ENCODE measurements at places on chromosomes 6 and 20.

DNA sequence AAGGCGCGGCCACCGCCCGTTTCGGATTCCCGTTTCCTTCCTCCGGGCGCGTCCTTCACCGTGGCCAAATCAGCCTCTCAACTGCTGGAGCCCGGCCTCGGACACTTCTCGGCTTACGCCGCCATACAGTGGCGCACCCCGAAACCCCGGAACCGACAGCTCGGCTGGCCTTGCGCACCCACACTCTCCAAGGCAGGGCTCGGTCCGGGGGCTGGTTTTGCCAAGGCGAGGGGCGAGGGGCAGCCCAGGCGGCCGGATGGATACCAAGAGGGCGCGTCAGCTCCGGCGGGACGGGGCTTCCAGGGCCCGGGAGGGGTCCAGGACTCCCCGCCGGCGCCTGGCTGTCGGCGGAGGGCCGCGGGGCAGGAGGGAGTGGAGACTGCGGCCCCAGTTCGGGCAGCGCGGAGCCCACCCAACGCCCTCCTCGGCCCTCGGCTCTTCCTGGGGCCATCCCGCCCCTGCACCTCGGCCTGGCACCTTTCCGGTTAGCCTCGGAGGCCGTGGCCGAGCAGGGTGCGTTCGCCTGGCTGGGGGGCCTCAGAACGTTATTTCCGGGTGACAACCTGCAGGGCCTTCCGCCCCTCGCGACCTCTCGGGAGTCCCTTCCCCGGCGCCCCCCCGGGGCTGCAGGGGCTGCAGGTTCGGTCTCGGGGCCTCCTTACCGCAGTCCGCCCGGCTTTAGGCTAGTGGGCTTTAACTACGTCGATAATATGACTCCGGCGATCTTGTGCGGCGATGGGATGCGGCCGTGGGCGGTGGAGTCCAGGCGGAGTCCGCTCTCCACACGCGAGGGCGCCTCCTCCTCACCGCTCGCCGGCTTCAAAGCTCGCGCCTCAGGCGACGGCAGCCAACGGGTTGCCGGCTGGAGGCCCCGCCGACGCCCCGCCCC, 697 bp upstream of the CEP43 start:
- DNase-seq = peak; percentile 4

DNA sequence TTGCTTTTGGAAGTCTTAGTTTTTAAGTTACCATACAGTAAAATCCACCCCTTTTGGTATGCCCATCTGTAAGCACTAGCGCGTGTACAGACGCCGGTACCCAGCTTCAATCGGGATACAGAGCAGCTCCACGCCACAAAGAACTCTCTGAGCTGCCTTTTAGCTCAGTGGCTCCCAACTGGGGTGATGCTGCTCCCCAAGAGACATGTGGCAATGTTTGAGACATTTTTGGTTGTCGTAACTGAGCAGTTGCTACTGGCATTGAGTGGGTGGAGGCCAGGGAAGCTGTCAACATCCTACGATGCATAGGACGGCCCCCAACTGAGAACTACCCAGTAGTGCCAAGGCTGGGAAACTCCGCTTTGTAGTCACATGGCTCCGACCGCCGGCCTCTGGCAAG, 73.3 kb downstream of the BMP7 start:
- no peak for DNase-seq

DNA sequence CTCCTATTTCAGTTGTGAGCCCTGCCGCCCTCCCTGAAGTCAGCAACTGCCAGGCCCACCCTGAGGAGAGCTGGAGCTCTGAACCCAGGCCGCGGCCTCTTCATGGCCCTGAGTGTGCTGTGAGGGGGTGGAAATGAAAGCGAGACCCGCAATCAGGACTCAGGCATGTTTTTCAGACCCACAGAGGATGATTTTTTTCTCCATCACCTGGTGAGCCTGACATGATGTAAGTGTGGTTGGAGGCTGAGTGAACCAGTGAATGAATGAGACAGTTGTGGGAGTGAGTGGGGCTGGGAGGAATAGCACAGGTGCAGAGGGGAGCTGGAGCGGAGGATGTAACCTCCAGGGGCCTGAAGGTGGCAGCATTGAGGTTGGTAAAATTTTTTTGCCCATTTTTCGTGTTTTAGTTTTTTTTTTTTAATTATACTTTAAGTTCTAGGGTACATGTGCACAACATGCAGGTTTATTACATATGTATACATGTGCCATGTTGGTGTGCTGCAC, 18.3 kb downstream of the RAET1L start:
- DNase-seq = no peak

DNA sequence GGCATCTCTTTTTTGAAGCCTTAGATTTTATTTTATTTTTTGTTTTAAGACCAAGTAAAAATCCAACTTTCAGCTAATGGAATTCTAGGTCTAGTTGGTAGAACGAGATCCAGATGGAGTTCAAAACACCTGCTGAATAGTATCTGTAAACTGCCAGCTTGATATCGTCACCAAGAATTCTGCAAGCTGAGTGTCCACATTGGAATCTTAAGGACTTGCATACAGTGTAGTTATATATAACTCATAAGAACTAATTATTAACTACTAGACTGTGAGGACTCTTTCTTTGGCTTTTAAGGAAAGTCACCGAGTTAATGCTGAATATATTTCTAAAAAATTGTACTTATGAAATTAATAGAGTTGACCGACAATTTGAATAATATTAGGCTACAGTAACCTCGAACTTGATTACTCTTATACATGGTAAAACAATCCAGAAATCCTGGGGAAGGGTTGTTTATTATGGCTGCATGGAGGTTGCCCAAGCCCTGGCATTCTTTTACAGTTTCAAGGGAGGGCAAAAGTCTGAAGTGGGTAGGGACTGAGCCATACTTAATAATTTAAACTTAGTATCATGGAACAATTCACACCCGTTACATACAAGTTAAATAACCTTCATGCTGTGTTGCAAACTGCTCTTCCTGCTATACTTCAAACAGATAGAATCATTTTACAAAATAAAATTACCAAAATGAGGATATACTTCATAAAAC, 553.9 kb downstream of the PTPRT start:
- DNase-seq = no peak

DNA sequence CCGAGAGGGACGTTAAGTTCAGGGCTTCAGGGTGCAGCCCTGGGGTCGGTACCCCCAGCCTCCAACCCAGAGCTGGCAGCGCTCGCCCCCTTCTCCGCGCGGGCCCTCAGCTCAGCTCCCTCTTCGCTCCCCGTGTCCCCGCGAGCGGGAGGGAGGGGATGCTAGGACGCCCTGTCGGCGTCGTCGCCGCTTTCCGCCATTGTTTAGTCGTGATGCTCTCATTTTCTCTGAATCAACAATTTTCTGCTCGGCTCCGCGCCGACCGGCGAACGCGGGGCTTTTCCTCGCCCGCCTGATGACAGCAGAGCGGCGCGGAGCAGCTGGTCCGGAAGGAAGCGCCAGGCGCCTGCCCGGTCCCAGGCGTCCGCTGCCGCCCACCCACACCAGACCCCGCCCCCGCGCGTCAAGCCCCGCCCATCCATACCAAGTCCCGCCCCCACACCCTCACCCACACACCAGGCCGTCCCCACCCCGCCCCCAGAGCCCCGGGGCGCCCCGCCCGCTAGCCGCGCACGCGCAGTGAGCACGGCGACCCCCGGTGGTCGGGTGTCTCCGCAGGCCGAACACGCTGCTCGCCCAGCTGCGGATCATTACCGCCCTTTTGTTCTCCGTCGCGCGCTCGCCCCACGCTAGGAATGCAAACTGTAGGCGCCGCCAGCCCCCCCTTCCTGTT, 50.1 kb upstream of the SLC32A1 start:
- DNase-seq = peak; percentile 49

DNA sequence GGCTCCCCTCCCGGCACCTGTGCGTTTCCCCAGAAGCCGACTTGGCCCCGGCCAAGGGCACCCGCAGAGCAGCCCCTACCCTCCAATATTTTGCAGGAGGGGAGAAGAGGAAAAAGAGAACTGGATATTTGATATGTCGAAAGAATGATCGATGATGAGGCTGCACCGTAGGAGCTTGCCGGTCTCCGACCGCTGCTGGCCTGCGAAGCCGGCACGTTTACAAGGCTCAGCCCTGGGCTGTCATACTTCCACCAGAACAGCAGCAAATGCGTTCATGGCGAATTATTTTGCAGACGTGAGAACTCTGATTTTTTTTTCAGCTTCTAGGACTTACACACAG, 296.7 kb downstream of the TFAP2C start:
- DNase-seq = no peak

DNA sequence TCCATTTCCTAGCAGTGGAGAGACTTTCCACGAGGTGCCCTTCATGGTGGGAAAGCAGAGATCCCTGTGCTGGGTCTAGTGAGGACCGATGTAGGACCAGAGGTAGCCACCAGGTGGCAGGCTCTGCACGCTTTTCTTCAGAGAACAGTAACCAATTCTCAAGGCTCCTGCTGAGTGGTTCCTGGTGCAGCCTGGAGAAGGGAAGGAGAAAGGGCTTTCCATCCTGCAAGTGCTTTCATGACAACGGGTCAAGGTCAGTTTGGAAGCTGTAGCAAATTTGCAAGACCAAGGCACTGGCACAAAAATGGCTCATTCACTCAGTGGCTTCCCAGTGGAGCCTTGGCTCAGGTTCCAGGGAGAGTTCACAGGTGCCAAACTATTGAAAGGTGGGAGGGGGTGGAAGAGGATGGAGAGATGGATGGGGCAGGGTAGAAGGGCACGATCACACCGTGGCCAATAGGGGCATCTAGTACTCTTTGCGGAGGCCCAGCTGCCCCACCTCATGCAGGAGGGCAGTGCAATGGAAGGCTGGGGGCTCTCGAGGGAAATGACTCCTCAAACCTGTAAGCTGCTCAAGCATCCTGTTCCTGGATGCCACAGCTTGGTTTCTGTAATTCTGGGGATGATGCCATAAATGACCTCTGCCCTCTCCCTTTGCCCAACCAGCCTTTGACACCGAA, 25.5 kb upstream of the KCNK16 start:
- DNase-seq = peak; percentile 47

GRCh38 chr20:3935295-3935955, 46.2 kb downstream of the PANK2 start:
- no peak for DNase-seq

GRCh38 chr6:123118811-123119210, 122.8 kb downstream of the CLVS2 start:
- DNase-seq = no peak

- no peak for DNase-seq
Observed at GRCh38 chr6:152273002-152273401, 364.2 kb downstream of the SYNE1 start.

DNA sequence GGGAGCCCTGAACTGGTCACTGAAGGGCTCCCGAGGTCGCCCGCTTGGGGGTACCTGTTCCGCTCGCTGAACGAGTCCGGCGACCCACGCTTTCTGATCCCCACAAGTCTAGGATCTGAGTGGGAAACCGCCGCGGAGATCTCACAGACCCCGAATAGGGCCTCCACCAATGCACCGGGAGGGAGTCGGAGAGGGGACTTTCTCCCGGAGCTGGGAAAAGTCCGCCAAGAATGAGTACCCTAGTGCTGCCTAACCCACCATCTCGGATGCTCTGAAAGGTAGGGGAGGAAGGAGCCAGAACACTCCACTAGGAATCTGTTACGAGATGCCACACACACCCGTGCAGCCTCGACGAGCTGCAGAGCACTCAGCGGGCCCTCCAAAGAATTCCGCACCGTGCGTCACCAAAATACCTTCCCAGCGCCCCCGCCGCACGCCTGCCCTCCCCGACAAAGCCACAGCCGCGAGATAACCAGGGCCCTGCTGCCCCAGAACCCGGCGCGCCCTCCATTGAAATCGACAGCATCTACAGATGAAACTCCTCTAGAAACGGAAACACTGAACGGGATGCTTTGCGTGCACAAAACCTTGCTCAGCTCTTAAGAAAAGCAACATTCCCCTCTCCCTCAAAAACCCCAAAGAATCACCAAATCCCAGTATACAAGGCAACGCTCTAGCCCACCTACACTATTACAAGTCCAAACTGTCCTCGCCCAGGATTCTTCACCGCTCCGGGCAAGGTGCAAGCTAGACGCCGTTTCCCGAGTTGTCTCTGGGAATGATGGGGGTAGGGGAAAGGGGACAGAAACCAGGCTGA, 686 bp downstream of the COL12A1 start:
- DNase-seq = no peak

GRCh38 chr6:62441182-62441581, 155.2 kb upstream of the KHDRBS2 start:
- DNase-seq = no peak

DNA sequence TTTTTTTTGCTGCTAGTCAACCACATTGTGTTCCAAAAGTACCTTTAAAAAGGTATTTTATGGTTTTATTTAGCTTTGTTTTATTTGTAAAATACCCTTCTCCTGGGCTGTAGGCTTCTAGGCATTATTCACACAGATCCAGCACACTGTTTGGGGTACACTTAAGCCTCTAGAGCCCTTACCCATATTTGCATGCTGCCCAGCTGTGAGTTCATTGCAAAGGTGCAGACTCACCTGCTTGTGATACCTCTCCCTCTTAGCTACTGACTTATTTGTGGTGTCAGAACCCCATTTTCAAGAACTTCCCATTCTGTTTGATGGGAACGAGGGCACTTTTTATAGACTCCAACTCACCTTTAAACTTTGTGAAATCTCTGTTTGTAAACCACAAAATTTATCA, 69.8 kb downstream of the RIN2 start:
- DNase-seq = no peak

- DNase-seq = no peak
Observed at GRCh38 chr20:10523443-10523842, 88.3 kb downstream of the SLX4IP start.

DNA sequence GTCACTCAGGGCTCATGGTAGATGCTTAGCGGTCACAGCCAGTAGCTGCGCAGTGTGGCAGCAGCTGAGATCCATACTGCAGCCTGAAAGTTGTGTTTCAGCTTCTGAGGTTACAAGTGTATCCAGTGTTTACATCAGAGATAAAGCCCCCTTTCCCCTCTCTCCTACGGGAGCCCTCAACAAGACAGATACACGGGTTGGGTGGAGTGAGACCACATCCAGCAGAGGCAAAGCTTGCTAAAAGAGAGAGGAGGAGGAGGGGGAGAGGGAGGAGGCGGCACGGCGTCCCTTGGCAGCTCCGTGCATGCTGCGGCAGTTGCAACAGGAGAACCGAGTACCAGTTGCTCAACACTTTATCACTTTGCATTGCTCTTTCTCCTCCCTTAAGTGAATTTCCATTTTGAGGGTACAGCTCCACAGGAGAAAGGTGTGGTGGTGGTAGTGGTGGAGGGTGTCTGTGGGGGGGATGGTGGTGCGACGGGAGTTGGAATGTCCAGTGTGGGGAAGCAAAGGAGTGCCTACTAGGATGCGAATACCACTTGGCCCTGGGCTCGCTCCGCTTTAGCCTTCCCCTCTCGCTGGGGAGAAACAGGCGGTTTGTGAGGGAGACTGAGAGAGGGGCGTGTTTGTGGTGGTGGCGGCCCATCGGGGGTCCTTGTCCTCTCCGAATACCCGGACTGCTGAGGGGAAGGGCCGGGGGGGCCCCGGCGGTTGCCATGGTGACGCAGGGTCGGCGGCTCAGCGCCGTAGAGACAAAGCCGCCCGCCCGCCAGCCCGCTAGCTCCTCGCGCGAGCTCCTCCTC, 405 bp upstream of the RNF182 start:
- DNase-seq = no peak

All from stimulated activated CD8-positive, alpha-beta memory T cell treated with anti-CD3 and anti-CD28 coated beads, Interleukin-4, amount 100 ng/mL, for 24 hours (primary cell).